ENCODE measurements at places on chromosomes 7 and 10. TPM values are rescaled to one million over a fixed set of nuclear protein-coding genes. Genes with fewer than 3 reads are reported as not detected.

Gene GIMAP5
- total RNA-seq, result 47.6 TPM

Gene NKX6-2
- not detected for total RNA-seq

GRCh38 chr10:102604439-102604841, 39.8 kb upstream of the TRIM8 start:
- no peak for DNase-seq

- no peak for DNase-seq
Measured at GRCh38 chr7:45125193-45125904, 13.9 kb upstream of the TBRG4 start.
